ENCODE measurements at places on chromosomes 3 and 15.

GRCh38 chr3:155382396-155383042 lies 89.0 kb upstream of the STRIT1 start:
- peak; percentile 70 for DNase-seq

GRCh38 chr3:117750674-117751269 lies 1041.2 kb downstream of the TUSC7 start:
- DNase-seq: no peak

GRCh38 chr3:70261283-70261682 lies 51.2 kb downstream of the MDFIC2 start:
- DNase-seq: no peak

GRCh38 chr3:146817704-146818103 lies 212.6 kb upstream of the PLSCR5 start:
- DNase-seq: peak; percentile 81

- DNase-seq: no peak
Observed at GRCh38 chr3:114451051-114451451, 157.2 kb downstream of the TIGIT start.

GRCh38 chr3:12752809-12753208 lies 6.2 kb downstream of the TMEM40 start:
- peak; percentile 14 for DNase-seq

- DNase-seq: peak; percentile 57
Observed at GRCh38 chr3:38029400-38030125, at the start of gene PLCD1. Gene PLCD1 (minus strand): TSS chr3:38029642. CDS start chr3:38029539, 103 bp downstream.

- no peak for DNase-seq
Observed at GRCh38 chr15:40439461-40439959, 1.2 kb upstream of the BAHD1 start.

DNA sequence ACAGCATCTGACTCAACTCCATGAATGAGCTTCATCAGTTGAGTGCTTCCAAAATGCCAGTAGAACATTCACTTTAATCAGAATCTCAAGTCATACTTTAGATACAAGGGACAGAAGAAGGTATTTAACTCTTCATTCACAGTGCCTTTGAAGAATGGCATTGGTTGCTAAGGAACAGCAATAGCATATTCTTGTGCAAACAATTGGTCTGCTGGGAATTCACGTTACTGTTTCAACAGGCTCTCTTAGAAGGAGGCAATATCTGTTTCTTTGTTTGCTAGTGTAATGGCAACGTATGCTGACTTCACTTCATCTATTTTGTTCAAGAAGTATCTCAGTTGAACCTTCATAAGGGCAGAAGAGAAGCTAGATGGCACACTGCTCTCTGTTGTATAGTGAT lies 113.9 kb downstream of the TMEM108 start:
- no peak for DNase-seq

- no peak for DNase-seq
Observed at GRCh38 chr15:77309392-77309791, 110.5 kb downstream of the PEAK1 start.

DNA sequence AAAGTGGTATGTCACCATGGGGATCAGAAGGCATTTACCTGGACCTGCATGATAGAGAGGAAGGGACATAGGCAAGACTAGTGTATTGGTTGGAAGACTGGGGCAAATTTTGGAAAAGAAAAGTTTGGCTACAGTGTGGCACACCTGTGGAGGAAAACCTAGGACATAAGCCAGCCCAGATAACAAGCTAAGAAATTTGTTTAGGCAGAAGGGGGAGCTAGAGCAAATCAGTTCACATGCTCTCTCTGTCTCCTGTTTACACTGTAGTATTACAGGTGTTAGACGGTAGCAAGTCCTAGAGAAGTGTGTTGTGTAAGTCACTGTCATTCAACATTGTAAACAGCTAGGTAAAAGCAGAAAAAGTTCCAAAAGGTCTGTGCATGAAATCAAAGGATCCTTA lies 11.9 kb upstream of the ALDH1A2 start:
- no peak for DNase-seq

DNA sequence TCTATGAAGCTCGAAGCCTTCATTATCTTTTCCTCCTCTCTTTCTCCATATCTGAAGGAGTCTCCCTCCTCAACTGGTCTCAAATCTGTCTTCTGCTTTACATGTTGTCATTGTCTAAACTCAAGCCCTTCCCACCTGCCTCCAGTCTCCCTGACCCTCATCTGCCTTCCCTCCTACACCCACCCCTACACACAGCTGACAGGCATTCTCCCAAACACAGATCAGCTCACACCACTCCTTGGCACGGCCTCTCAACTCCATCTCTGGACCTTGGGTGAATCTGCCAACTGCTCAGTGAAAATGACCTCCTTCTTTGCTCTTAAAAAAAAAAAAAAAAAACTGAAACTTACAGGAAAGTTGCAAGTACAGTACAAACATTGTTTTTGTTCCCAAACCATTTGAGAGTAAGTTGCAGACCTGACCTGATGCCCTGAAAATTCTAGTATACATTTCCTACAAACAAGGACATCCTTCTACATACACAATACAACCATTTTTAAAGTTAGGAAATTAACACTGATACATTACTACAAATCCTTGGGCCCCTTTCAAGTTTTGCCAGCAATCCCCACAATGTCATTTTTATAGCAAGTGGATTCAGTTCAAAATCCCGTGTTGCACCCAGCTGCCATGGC lies 49.4 kb upstream of the UBE2E1 start:
- no peak for DNase-seq

DNA sequence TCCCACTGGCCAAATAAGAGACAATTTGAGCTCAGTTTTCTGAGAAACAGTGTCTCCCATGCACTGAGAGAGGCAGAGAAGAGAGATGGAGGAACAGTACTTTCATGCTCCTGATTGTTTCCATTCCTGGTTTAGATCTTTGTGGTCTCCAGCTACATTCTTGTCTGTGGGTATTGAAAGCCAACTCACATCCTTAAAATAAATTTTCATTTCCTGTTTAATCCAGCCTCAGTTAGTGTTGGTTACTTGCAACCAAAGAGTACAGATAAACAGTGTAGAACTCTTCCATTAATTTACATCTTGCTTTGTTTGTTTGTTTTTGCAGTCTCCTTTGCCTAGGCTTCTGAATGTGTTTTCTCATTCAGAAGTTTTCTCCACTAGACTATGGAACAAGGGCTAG lies 123.7 kb upstream of the CLSTN2 start:
- DNase-seq: no peak

DNA sequence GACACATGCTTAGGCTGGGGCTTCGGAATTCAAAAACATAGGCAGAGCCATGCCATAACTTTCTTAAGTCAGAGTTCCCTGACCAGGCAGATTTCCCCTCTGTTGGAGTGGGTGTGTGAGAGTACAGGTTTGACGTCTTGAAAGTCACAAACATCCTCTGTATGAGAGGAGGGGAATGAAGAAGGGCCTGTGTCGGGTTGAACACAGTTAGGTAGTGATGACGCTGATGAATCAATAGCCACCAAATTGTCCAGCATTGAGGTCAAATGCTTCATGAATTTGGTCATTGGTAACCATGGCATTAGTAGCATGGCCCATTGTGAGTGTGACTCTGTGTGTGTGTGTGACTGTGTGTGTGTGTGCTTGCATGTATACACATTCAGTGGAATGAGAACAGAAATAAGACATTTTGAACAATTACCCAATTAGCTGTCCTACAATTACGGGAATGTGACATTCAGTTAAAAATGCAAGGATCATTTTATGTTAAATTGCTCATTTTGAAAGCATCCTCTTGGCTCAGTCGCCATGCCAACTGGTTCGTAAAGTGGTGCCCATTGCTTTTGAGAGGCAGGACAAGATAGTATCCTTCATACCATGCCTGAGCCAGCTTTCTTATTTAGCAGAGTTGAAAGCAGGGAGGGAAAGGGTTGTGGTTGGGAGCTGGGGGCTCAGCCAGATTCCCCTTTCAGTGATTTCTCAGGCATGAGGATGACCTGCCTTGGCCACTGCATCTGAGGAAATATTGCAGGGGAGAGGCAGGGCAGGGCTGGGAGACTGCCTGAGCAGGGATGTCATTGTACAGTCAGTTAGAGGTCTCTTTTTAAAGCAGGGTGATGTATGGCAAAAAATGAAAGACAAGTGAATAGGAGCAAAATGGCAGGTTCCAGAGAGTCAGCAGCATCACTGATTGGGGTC lies 35.4 kb downstream of the RBP2 start:
- no peak for DNase-seq

DNA sequence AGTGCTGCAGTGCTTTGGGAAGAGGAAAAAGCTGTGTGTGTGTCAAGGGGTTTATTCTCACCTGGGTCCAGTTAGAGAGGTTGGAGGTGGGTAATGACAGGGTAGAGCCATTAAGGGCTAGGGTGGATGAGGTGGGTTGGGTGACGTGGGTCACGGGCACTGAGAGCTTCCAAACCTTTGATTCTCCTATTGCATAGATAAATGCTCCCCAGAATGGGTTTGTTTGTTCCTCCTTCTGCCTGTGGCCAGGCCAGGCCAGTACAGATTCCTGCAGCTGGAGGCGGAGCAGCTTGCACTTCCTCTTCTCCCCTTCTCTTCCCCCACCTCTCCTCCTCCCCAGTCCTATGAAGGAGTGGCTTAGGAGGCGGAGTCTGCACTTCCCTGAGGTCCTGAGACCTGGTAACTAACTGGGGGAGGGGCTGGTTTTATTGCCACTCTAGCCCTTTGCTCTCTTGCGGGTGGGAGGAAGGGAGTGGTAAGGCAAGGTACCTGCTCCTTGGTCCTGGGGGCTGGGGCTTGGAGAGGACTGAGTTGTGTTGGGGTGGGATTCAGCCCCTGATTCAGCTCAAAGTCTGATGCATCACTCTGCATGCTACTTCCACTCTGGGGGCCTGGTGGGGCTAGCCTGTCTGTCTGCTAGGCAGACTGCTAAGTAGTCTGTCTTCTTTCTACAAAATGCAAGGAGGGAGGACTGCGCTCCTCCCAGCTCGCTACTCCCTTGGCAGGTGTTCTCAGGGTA lies 3.5 kb downstream of the SPINT1 start:
- peak; percentile 19 for DNase-seq

- DNase-seq: no peak
Observed at GRCh38 chr3:4740397-4741105, 238.7 kb upstream of the BHLHE40 start.

DNA sequence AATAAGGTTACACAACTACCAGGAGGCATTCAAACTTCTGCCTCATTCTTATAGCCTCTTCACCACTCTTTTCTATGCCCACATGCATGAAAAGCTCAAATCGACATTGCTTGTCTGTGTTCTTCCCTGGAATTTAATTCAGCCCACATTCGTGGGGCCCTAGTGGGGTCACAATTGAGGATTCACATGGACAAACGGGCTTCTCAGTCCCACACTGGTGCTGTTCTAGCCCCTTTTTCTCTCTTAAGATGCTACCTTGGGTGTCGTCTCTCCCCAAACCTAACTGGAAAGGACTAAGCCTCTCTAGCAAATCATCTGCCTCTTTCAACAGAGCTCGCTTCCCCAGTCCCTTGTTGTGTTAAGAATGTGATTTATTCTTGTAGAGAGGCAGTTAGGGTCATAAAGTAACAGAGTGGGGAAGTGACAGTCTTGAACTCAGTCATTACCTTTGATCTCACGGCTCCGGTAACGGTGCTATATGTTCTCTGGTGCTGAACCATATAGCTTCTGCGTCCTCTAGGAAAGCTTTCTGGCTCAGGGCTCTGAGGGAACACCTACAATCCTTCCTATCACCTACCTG lies 4.9 kb downstream of the LPP start:
- DNase-seq: no peak

DNA sequence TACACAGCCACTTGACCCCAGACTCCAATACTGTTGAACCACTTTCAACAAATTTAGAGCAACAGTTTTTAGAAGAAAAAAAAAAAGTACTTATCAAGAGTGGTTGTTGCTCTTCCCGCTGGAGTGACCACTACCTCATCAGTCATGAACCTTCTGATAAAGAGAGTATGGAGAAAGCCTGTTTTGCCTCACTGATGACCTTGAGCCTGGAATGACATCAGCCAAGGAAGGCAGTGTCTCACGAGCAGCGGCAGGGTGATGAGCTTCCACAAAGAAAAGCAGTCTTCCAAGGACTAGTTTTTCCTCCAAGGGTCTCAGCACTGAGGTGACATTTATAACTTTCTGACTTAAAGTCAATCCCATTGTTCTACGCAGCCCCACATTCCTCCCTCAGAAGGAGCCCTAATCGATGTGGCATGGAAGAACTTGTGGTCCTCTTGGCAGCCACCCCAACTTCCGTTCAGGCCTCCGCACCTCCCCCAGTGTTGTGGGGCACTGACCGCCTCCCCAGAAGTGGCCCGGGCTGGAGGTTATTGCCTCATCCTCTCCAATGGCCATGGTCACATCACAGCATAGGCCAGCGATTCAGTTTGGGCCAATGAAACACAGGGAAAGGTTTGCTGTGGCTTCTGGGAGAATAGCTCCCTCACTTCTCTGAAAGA lies 1.8 kb upstream of the CYP11A1 start:
- DNase-seq: no peak

DNA sequence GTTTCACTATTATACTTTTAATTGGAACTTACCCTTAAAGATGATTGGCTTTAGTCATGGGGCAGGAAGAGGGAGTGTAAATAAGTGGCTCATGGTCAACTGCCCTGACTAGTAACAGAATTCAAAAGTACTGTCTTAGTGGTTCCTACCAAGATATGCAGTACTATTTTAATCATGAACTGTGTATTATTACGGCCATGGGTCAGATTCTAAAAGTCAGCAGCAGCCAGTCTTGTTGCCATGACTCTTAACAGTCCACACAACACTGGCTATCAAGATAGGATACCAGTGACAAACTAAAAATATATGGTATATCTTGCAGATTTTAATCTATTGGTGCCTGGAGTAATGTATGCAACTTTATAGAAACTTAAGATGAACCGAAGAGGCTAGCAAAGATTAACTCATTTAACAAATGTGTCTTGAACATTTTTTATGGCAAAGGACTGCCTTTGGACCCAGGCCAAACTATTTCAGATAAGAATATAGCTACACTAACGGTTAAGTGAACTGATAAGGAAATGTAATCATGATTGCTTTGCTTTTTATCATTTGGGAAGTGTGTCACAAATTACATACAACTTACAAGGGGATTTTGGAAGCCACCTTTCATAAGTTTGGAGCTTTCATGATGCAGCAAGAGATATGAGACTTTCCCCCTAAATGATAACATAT lies 163.7 kb downstream of the TCF12 start:
- no peak for DNase-seq

- no peak for DNase-seq
Observed at GRCh38 chr3:52292247-52293065, 4.8 kb downstream of the GLYCTK start.

DNA sequence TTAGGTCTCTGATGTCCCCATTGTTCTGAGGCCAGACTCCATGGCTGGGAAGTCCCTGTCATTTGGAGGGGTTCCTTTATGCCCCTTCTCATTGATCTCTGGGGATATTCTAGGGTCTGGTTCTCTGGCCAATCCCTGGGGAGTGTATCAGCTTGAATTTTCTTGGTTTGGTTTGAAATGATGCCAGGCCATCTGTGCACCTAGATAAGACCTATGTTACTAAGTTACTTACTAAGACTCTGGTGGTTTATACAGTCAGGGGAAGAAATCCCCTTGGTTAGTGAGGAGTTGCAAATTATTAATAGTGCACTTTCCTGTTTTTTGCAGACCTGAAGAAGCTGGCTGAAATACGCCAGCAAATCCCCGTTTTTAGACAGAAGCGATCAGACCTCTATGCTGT lies 20.3 kb downstream of the NIT2 start:
- no peak for DNase-seq

GRCh38 chr15:31147456-31147855 lies 45.9 kb upstream of the TRPM1 start:
- no peak for DNase-seq

GRCh38 chr15:33612721-33613304 lies 302.0 kb downstream of the RYR3 start:
- DNase-seq: peak; percentile 3

All from fibroblast of upper back skin (primary cell).